ENCODE measurements at places on chromosomes 7 and 10.

- DNase-seq, result no peak
These were observed 9.9 kb downstream of the BLVRA start for GRCh38 chr7:43768201-43768886.

DNA sequence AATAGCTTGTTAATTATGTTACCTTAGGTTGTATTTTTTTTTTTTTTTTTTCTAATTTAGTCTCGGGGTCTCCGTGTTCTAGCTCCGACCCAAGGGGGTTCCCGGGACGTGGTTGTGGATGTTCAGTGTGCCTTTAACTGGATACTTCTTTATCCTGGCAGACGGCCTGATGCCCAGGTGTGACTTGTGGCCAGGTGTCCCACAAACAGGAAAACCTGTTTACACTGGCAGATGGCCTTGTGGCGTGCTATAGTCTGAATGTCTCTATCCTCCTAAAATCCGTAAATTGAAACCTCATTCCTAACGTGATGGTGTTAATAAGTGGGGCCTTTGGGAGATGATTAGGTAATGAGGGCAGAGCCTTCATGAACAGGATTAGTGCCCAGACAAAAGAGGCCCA, 546.4 kb upstream of the C7orf33 start:
- DNase-seq, result no peak

DNA sequence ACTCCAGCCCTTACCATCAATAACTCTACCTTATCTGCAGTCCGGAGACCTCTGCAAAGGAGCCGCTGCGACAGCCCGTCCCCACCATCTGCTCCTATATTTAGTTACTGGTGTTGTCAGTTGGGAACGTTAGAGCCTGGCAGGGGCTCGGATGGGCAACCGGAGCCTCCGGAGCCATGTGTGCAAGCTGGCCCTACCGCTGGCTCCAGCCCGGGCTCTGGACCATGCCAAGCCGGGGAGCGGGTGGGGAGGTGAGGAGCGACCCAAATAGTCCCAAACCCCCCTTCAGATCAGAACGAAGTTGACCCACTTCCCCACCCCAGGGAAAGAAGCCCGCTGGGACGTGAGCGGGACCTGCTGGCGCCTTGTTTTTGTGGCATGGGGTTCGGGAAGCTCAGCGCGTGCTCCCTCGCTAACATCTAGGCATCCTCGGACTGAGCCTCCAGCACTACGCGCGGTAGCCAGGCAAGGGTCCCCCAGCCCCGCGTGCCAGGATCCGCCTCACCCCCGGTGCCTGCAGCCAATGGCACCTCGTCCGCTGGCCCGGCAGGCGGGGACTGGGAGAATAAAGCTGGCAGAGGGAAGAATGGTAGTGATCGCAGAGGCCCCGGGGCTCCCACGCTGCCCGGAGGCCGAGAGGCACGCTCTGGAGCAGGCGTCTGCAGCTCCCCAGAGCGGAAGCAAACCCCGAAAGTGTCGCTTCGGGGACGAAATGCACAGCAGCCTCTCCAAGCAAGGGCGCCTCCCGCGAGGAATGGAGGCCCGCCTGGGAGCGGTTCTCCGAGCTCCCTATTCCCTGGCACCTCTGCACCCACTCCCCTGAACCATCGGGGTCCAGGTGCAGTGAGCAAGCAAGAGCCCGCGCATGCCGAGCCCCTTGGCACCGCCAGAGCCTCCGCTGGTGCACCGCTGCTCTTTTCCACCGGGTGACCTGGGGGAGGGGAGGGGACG, 679 bp downstream of the LRRC20 start:
- DNase-seq, result peak; percentile 58

- peak; percentile 72 for DNase-seq
These were observed 97.6 kb downstream of the CUX1 start for GRCh38 chr7:101915000-101915399.

DNA sequence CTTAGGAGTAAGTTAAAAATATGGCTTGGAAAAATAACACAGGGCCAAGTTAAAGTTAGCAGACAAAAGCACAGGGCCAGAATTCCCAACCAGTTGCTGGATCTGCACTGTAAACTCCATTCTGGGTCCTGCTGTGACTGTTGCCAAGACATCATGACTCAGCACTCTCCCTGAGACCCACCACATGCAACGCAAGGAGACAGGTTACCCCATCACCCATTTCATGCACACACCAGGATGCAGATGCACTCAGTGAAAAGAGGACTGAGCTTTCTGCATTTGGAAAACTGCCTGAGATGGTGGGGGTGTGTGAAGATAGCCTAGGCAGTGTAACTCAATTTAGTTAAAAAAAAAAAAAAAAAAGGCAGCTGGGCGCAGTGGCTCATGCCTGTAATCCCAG, 97.6 kb upstream of the ZNF438 start:
- peak; percentile 41 for DNase-seq

All from Ammon's horn (tissue), 1 donor.